ENCODE measurements at places on chromosomes 12 and 14.
A peak's percentile ranks its signal among the peaks of the same experiment; 100 is the strongest.

- DNase-seq, result no peak
Measured at GRCh38 chr12:14138495-14138894, 157.1 kb upstream of the GRIN2B start.

DNA sequence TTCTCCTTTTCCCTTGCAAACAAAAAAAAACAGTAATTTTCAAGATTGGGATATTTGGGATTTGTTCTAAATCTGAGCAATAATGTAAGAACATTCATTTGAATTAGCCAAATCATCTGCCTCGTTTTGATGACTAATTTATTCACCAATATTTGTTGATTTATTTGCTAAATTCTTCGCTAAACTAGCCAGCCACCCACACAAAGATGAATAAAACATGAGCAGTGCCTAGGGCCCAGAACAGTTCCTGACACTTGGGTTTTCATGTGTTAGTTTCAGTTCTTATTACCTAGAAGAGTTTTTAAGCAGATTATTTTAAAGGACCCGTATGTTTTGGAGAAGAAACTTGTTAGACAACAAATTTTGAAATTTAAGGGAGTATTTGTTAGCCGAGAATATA lies 1.4 kb downstream of the ETNK1 start:
- peak; percentile 4 for DNase-seq

DNA sequence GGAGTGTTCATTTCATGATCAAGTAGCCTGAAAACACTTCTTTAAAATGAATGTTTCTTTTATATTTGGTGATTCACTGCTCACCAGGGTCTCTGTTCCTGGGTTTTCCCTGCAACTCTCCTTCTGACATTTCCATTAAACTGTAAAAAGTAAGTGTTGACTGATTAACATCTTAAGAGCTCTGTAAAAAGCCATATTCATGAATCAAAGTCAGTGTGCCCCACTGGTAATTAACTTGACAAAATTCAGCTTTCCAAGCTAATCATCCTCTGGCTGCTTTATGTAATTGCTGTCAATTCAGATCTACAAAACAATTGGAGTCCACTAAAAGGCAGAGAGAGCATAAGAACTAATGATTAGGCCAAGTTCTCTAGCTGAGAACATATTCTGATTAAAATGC lies 41.6 kb downstream of the CNTN1 start:
- DNase-seq, result no peak

- DNase-seq, result peak; percentile 30
Measured at GRCh38 chr12:47636908-47637780, 68.7 kb downstream of the RPAP3 start.

DNA sequence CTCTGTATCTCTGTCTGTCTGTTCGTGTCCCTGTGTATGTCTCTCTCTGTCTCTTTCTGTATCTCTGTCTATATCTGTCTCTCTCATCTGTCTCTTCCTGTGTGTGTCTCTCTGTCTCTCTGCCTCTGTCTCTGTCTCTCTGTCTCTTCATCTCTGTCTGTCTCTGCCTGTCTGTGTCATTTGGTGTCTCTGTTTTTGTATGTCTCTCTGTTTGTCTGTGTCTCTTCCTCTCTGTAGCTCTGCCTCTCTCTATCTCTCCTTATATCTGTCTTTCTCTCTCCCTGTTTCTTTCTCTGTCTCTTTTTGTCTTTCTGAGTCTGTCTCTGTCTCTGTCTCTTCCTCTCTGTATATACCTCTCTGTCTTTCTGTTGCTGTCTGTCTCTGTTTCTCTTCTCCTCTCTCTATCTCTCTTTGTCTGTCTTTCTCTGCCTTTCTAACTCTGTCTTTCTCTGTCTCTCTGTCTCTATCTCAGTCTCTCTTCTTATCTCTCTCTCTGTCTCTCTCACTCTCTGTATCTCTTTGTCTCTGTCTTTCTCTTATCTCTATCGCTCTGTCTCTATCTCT lies 50.2 kb downstream of the TMEM121 start:
- no peak for DNase-seq

- DNase-seq, result no peak
Measured at GRCh38 chr12:1212526-1212925, 221.5 kb downstream of the ERC1 start.

- DNase-seq, result no peak
Measured at GRCh38 chr12:58761308-58761707, 159.0 kb downstream of the LRIG3 start.

DNA sequence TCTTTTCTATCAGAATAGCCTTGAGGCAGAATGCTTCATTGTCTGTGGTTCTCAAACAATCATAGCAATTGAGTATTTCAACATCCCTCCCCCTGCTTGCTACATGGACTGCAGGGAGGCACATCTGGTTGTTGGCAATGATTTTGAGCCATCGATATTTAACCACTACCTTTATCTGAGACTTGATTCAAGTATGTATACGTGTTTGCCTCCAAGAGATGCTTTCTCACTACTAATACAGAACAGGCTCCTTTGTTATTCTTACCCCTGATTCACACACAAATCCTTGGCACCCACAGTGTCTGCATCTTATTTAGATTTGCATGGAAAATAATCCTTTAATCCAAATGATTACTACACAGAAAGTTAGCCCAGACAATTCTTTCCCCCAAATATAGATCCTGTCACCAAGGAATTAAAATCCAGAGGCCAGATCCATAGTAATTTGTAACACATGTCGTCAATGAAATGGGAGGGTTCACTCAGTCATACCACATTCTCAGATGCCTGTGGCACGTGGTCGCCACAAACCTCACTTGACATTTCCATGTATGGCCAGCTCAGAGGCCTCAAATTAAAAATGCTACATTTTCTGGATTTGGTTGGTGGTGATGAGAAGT lies 199.3 kb downstream of the ITPR2 start:
- DNase-seq, result no peak

DNA sequence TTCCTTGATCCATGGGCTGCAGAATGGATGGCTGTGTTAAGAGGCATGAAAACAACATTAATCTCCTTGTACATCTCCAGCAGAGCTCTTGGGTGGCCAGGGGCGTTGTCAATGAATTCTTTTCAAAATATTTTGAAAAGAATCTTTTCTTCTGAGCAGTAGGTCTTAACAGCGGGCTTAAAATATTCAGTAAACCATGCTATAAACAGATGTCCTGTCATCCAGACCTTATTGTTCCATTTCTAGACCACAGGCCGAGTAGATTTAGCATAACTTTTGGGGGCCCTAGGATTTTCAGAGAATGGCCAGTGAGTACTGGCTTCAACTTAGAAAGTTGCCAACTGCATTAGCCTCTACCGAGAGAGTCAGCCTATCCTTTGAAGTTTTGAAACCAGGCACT lies 130.2 kb downstream of the RAD51B start:
- DNase-seq, result no peak

- DNase-seq, result no peak
Measured at GRCh38 chr12:21776175-21776574, 1.7 kb upstream of the KCNJ8 start.

DNA sequence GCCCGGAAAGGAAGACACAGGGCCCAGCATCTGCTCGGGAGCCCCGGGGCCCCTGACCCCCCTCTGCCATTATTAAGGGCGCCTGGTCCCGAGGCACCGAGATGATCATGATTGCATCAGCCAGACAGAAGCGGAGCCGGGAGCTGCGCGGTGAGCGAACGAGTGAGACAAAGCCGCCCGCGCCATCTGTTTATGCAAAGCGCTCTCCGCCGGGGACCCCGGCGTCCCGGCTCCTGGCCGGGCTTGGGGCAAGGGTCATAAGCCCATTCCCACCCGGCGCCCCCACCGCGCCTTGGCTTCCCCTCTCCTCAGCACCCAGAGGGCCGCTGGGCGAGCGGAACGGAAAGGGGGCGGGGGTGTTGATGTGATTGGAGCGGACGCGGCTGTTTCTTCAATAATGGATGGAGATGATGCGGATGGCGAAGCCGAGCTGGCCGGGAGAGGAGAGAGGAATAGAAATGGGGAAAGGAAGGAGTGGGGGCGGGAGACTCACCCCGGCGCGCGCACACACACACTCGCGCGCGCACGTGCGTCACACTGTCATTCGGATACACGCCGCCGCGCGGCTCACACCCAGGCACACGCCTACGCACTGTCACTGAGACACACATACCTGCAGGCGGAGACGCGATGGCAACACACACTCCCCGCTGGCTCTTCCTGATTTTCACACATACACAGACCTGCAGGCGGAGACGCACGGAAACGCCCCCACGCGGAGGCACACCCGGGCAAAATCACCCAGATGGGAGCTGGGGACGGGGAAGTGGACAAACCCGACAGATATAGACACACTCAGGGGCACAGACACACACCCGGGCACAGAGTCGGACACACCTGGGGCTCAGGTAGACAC lies 10.7 kb downstream of the STAC3 start:
- peak; percentile 75 for DNase-seq

GRCh38 chr12:107322063-107322462 lies 228.7 kb upstream of the CRY1 start:
- no peak for DNase-seq

All from stimulated activated CD4-positive, alpha-beta T cell treated with anti-CD3 and anti-CD28 coated beads, Interleukin-15, amount 100 ng/mL, for 48 hours (primary cell).